Gastroesophageal sphincter (tissue), 4 donors: ENCODE measurements at places on chromosomes 5 and 9. TPM values are rescaled to one million over a fixed set of nuclear protein-coding genes. Genes with fewer than 3 reads are reported as not detected.

The OTULINL gene
- 1.4 TPM for total RNA-seq

The BARHL1 gene
- not detected for total RNA-seq

The IL4 gene
- not detected for total RNA-seq

The WDR38 gene
- total RNA-seq, result not detected

The S100Z gene
- total RNA-seq, result not detected

The NXNL2 gene
- 0.62 TPM for total RNA-seq

The IL17B gene
- 2.3 TPM for total RNA-seq

The MARCOL gene
- total RNA-seq, result not detected

The SLC34A3 gene
- not detected for total RNA-seq

The IFNA21 gene
- not detected for total RNA-seq

The C1QTNF3 gene
- total RNA-seq, result 14.9 TPM

The FBP2 gene
- not detected for total RNA-seq
